Osteoblast (primary cell): ENCODE measurements at places on chromosomes 3 and 15. TPM values are rescaled to one million over a fixed set of nuclear protein-coding genes. Genes with fewer than 3 reads are reported as not detected.

- no peak for DNase-seq
- H3K27ac ChIP-seq = no peak overlapping the region
- H3K4me1 ChIP-seq = peaks cover 6% of the 10 kb centered on the region
- no peaks in the 10 kb centered on the region for H3K27me3 ChIP-seq
Measured at GRCh38 chr3:179681492-179682263, 28.8 kb downstream of the USP13 start.

DNA sequence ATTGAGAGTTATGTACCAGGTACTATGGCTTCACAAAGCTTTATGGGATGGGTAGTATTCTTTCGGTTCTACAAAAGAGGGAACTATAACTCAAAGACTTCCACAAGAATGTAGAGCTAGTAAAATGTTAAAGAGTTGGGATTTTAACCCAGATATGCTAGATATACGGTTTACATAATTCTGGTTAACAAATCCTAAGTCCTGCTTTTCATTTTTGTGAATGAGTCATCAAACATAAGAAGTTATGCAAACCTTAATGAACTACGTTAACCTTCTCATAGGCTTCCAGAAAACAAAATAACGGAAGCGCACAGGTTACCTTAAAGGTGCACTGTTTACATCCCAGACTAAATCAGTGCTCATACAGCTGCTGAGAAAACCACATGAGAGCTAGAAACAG is 1049.3 kb downstream of the MCTP2 start:
- H3K27me3 ChIP-seq = no peaks in the 10 kb centered on the region
- no peak overlapping the region for H3K4me3 ChIP-seq
- peaks cover 17% of the 10 kb centered on the region for H3K4me1 ChIP-seq

- no peaks in the 10 kb centered on the region for H3K27me3 ChIP-seq
- H3K27ac ChIP-seq = no peak overlapping the region
- H3K4me3 ChIP-seq = no peak overlapping the region
- no peak for DNase-seq
- no peaks in the 10 kb centered on the region for H3K36me3 ChIP-seq
Measured at GRCh38 chr3:194507571-194507970, 20.8 kb upstream of the ATP13A3 start.

DNA sequence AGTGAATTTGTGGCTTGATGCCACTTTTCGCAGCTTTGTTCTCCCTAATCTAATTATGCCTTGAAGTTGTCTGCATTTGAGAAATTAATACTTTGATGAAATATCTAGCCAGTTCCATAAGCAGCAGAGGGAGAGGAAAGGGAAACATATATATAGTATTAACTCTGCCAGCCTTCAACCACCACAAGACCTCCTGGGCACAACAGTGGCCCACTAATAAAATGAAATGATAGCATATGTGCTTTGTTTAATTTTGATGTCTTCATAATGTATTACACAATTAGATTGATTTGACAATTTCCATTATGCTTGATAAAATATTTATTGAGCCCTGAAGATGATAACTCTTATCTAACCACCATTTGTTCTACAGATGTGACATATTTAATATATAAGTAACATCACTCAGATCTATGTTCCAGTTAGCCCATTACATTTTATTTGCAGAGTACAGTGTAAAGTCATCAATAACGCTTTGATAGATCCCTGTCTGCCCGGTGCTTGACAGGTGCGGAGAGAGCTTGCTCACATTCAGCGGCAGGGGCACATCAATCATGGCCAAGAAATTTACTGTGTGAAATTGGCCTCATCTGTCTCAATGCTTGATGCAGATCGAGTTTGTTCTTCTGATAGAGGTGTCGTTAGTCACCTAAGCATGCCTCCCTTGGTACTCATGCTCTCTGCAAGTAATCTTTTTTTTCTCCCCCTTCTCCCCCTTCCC is 187.4 kb downstream of the MECOM start:
- no peaks in the 10 kb centered on the region for H3K36me3 ChIP-seq
- H3K4me1 ChIP-seq = peaks cover 4% of the 10 kb centered on the region
- no peak overlapping the region for H3K4me3 ChIP-seq
- no peaks in the 10 kb centered on the region for H3K27me3 ChIP-seq
- DNase-seq = no peak

GRCh38 chr15:50066202-50066601 is 52.8 kb downstream of the ATP8B4 start:
- no peak overlapping the region for H3K4me3 ChIP-seq
- H3K4me1 ChIP-seq = no peaks in the 10 kb centered on the region
- no peak overlapping the region for H3K27ac ChIP-seq
- no peaks in the 10 kb centered on the region for H3K36me3 ChIP-seq

- no peaks in the 10 kb centered on the region for H3K4me1 ChIP-seq
- H3K4me3 ChIP-seq = no peak overlapping the region
- H3K27ac ChIP-seq = no peak overlapping the region
- no peak for DNase-seq
- H3K27me3 ChIP-seq = no peaks in the 10 kb centered on the region
- H3K36me3 ChIP-seq = no peaks in the 10 kb centered on the region
Measured at GRCh38 chr15:71379893-71380292, 264.6 kb downstream of the THSD4 start.

DNA sequence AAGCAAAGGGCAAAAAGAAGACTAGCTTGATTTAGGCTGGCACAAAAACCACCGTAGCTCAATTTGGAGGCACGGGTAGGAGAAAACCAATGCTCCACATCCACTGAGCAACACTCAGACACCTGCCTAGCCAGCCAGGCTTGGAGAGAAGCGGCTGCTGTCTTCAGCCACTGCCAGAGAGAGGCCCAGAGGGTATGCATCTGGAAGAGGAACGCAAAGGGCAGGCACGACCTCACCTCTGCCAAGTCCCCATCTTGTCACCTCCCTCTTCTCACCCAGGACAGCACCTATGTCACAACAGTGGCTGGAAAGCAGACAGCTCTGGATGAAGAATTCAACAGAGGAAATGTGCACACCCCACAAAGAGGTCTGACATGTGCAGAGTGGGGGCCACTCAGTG is 93.5 kb downstream of the ADAMTS17 start:
- no peaks in the 10 kb centered on the region for H3K27me3 ChIP-seq
- H3K4me1 ChIP-seq = no peaks in the 10 kb centered on the region
- no peak overlapping the region for H3K4me3 ChIP-seq
- no peak for DNase-seq
- no peaks in the 10 kb centered on the region for H3K36me3 ChIP-seq

GRCh38 chr15:88688394-88688933 is 49.6 kb downstream of the ISG20 start:
- DNase-seq = no peak
- H3K27me3 ChIP-seq = peaks cover 10% of the 10 kb centered on the region
- no peak overlapping the region for H3K4me3 ChIP-seq
- H3K36me3 ChIP-seq = no peaks in the 10 kb centered on the region
- H3K4me1 ChIP-seq = no peaks in the 10 kb centered on the region
- no peak overlapping the region for H3K27ac ChIP-seq

DNA sequence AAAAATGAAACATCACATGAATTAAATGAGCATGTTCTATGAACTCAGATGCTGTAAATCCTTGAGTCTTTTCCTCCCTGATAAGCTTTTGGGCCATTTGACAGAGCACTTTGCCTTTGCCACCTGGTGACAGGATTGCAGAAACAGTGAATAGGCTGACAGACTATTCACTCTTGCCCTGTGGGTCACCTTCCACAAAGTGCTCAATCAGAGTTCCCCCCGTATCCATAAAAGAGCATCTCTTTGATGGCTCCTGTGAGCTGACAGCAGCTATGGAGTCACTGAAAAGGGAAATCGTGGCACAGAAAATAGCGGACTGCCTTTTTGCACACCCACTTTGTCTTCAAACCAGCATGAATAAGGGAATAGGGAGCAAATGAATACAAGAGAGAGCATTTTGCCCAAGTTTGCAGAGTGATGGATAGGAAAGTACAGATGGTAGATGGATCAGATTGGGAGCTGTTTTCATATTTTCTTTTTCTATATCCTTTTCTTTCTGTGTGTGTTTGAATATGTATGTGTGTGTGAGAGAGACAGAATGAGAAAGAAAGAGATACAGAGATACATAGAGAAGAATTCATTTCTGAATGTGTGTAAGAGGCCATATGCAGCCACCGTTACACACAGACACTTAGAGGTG is 37.8 kb upstream of the GOLM2 start:
- peaks cover 7% of the 10 kb centered on the region for H3K27me3 ChIP-seq
- no peak overlapping the region for H3K4me3 ChIP-seq
- H3K27ac ChIP-seq = no peak overlapping the region
- DNase-seq = no peak
- no peaks in the 10 kb centered on the region for H3K36me3 ChIP-seq

DNA sequence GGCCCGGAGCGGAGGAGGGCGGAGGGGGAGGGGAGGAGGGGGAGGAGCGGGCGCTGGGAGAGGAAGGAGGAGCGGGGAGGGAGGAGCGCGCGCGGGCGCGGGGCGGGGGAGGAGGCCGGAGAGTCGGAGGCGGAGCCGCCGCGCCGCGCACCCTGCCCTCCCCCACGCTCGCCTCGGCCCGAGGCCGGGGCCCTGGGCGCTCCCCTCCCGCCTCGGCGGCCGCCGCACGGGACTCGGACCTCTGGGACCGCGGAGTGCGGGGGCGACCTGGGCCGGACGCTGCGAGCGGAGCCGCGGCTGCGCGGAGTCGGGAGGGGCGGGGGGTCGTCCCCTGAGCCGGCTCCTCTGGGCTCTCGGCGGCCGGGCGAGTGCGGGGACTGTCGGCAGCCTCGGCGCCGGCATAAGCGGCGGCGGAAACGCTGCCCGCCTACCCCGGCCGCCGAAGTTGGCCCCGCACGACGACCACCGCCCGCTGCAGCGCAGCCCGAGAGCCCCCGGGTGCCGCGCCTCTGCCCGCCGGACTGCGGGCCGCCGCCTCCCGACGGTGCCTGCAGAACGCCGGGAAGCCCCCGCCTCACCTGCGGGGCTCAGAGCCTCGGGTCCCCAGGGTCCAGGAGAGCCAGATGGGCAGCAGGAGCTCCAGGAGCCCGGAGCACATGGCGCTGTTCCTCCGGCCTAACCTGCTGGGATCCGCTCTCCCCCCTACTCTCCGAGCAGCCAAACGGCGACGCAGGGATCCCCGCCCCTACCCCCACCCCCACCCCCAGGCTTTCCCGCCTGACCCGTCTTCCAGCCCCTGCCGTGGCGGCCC is 406 bp upstream of the GABRB3 start:
- H3K27me3 ChIP-seq = peaks cover 10% of the 10 kb centered on the region
- H3K27ac ChIP-seq = no peak overlapping the region
- DNase-seq = peak; percentile 72
- no peaks in the 10 kb centered on the region for H3K36me3 ChIP-seq
- H3K4me3 ChIP-seq = no peak overlapping the region

GRCh38 chr15:62742409-62743171 is 300.0 kb upstream of the TPM1 start:
- DNase-seq = peak; percentile 87
- H3K4me1 ChIP-seq = peaks cover 51% of the 10 kb centered on the region
- peak overlapping the region; percentile 95 for H3K27ac ChIP-seq
- no peaks in the 10 kb centered on the region for H3K27me3 ChIP-seq
- H3K36me3 ChIP-seq = peaks cover 7% of the 10 kb centered on the region

GRCh38 chr3:135141160-135141559 is 346.1 kb downstream of the EPHB1 start:
- no peak for DNase-seq
- no peak overlapping the region for H3K4me3 ChIP-seq
- H3K4me1 ChIP-seq = no peaks in the 10 kb centered on the region
- no peaks in the 10 kb centered on the region for H3K27me3 ChIP-seq
- H3K36me3 ChIP-seq = no peaks in the 10 kb centered on the region

DNA sequence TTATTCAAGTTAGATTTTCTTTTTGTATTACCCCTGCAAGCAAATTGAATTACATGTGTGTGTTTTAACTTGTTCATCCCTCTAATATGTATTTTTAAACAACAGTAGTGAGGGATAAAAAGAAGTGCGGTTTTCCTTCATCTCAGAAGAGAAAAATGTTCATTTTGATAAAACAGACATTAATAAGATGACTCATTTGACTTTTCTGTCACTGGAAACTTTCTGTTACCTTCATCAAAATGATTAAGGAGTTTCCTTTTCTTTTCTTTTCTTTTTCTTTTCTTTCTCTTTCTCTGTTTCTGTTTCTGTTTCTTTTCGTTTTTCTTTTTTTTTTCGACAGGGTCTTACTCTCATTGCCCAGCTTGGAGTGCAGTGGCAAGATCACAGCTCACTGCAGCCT is 53.0 kb downstream of the ECT2 start:
- H3K4me3 ChIP-seq = no peak overlapping the region
- DNase-seq = no peak

DNA sequence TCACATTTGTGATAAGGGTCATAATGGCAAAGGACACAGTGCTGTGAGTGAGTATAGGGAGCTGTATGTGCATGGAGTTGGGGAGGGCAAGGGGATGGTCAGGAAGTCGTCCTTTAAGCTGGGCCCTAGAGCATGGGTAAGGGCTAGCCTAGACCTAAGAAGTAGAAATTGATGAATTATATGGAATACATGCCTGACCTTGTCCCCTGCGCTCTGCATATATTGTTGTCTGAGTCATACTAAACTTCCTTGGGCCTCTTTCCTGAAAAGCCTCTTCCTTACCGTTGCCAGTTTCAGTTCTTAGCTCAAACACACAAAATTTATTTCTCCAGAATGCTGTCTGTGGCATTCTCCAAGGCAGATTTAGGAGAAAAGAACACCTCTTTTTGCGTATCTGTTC is 4.6 kb downstream of the SNRK start:
- peaks cover 4% of the 10 kb centered on the region for H3K36me3 ChIP-seq
- no peak overlapping the region for H3K4me3 ChIP-seq
- DNase-seq = no peak
- no peak overlapping the region for H3K27ac ChIP-seq
- H3K27me3 ChIP-seq = no peaks in the 10 kb centered on the region

DNA sequence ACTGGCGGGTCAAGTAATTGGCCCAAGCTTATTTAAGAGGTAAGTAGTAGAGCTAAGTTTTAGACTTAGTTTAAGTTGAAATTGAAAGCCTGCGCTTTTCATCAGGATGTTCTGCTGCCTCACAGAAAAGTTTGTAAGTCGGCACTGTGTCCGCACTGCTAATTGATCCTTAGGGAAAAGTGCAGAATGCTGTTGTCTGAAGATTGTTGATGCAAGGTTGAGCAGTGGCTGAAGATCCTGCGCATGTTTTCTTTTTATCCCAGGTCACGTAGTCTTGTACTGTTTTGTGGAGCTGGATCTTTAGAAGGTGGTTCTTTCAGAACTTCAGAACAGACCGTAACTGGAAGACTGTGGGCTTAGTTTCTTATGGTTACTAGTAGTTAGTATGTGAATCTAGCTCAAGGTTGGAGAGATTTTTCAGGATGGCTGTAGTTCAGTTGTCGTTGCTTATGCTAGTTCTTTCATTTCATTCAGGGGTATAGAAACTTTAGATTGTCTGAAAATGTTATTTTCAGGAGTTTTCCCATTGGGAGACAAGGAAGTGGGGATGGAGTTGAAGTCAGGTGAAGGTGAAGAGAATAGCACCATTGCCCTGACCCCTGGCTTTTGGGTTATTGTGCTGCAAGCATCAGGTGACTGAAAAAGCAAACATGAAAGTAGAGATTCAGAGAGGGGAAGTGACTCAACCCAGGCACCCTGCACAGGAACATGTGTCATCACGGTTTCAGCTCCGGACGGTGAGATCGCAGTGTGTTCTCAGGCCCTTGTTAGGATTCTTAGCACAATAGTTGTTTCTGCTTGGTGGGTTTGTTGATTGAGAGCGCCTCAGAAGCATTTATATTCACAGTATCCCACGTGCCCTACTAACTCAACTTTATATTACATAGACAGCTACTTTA is 32.8 kb downstream of the AKAP13 start:
- peak; percentile 94 for DNase-seq

The DNAH1 gene
- total RNA-seq = 8.0 and 8.7 TPM in 2 replicates

The CD200 gene
- total RNA-seq = 1.5 and 3.3 TPM in 2 replicates

The BLM gene
- total RNA-seq = 1.4 and 1.5 TPM in 2 replicates

The DZIP1L gene
- 32.7 and 42.3 TPM in 2 replicates for total RNA-seq

The LHFPL4 gene
- total RNA-seq = under 0.01 TPM in 1 of 2 replicates, not detected in the other

The KCNMB3 gene
- total RNA-seq = 1.8 TPM in 2 replicates

The MINAR1 gene
- 2.1 and 2.5 TPM in 2 replicates for total RNA-seq

The CCDC54 gene
- not detected in 2 replicates for total RNA-seq

The PEX11A gene
- 4.0 and 5.0 TPM in 2 replicates for total RNA-seq

The PLOD2 gene
- total RNA-seq = 282 and 345 TPM in 2 replicates

The XYLB gene
- 10.1 and 12.4 TPM in 2 replicates for total RNA-seq

The SLC2A2 gene
- total RNA-seq = not detected in 2 replicates

The PLS1 gene
- total RNA-seq = 0.88 and 1.1 TPM in 2 replicates

The KLF15 gene
- total RNA-seq = 4.3 and 4.4 TPM in 2 replicates
